CD14-positive monocyte (primary cell): ENCODE measurements at places on chromosomes 13 and 19. TPM values are rescaled to one million over a fixed set of nuclear protein-coding genes. Genes with fewer than 3 reads are reported as not detected.
A peak's percentile ranks its signal among the peaks of the same experiment; 100 is the strongest.

TEX26 gene
- not detected in 2 replicates for polyA plus RNA-seq

ZNF823 gene
- polyA plus RNA-seq: 0.48 TPM

TSKS gene
- polyA plus RNA-seq: 0.51 TPM

ZNF383 gene
- polyA plus RNA-seq: 2.8 TPM

UBE2S gene
- polyA plus RNA-seq: 38.8 and 40.9 TPM in 2 replicates

THAP8 gene
- 2.4 TPM for polyA plus RNA-seq

RFX2 gene
- 8.7 TPM for polyA plus RNA-seq

MYH14 gene
- not detected in 2 replicates for polyA plus RNA-seq

SHISA7 gene
- not detected for polyA plus RNA-seq

SHD gene
- polyA plus RNA-seq: not detected

SLAIN1 gene
- 0.43 TPM for polyA plus RNA-seq

ZNF560 gene
- not detected in 2 replicates for polyA plus RNA-seq

RPL13A gene
- 1,621 and 2,759 TPM in 2 replicates for polyA plus RNA-seq

ZGLP1 gene
- polyA plus RNA-seq: 9.4 TPM

DNA sequence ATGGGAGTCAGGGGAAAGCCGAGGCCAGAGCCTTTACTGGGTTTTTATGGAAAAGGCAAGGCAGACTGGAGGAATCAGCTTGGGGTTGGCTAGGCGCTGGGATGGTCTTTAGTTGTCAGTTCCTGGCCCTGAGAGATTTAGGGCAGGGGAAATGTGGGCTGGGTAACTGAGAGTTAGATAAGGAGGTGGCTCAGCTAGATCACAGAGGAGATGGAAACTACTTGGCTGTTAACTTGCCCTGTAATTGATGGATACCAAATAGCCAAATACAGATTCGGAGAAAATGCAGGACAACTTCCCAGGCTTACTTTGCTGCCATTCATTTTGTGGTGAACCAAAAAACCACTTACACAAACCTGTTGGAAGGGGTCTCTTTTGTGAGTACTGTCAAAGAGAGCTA is 54.0 kb downstream of the LRCH1 start:
- H3K27ac ChIP-seq: no peak overlapping the region
- H3K36me3 ChIP-seq: no peaks in the 10 kb centered on the region
- DNase-seq: no peak
- H3K4me3 ChIP-seq: peak overlapping the region; percentile 37

GRCh38 chr13:45576466-45576865 is 39.1 kb downstream of the ERICH6B start:
- H3K27me3 ChIP-seq: no peaks in the 10 kb centered on the region
- H3K36me3 ChIP-seq: no peaks in the 10 kb centered on the region
- no peaks in the 10 kb centered on the region for H3K4me1 ChIP-seq
- no peak overlapping the region for H3K4me3 ChIP-seq
- no peak for DNase-seq

GRCh38 chr19:12495002-12495802 is 10.6 kb upstream of the ZNF709 start:
- no peaks in the 10 kb centered on the region for H3K36me3 ChIP-seq
- H3K4me1 ChIP-seq: peaks cover 10% of the 10 kb centered on the region
- peak; percentile 83 for DNase-seq
- H3K27me3 ChIP-seq: peaks cover 3% of the 10 kb centered on the region
- peak overlapping the region; percentile 44 for H3K4me3 ChIP-seq

- peaks cover 13% of the 10 kb centered on the region for H3K27me3 ChIP-seq
- H3K4me1 ChIP-seq: no peaks in the 10 kb centered on the region
- DNase-seq: no peak
- no peak overlapping the region for H3K27ac ChIP-seq
These were observed 29.2 kb downstream of the SHANK1 start for GRCh38 chr19:50690439-50690838.

DNA sequence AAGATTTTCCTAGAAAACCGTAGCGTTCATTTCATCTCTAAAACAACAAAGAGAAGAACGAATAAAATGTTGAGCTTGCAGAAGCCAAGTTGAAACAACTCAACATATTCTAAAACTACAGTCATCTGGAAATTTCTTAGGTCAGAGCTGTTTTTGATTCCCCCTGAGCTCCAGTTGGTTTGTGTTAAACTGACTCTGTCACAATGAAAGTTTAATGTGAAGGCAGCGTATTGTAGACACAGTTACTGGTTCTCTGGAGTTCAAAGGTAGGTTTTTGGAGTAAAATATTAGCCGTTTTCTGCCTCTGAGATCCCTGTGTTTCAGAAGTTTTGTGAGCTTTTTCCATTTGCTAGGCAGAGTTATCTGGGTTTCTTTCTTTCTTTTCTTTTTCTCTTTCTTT is 2.2 kb downstream of the ARHGEF7 start:
- no peaks in the 10 kb centered on the region for H3K36me3 ChIP-seq
- no peak overlapping the region for H3K27ac ChIP-seq
- no peak overlapping the region for H3K4me3 ChIP-seq
- DNase-seq: no peak
- H3K4me1 ChIP-seq: peaks cover 3% of the 10 kb centered on the region

DNA sequence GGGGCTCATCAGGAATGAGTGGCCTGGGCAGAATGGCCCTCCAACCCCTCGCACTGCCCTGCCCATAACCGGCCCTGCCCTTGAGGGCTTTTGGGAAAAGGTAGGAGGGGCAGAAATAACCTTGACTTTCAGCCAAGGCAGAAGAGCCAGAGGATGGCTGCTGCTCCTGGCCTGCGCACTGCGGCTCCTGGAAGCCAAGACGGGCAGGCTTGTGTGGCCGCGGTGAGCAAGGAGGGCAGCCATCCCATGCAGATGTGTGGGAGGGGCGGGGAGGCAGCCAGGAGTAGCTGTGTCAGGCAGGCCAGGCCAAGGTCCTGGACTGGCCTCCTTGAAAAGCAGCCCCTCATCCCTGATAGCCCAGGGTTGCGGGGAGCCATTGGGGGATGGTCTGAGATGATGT is 57.6 kb upstream of the URI1 start:
- no peak for DNase-seq
- H3K36me3 ChIP-seq: no peaks in the 10 kb centered on the region
- H3K4me1 ChIP-seq: peaks cover 8% of the 10 kb centered on the region
- no peaks in the 10 kb centered on the region for H3K27me3 ChIP-seq
- no peak overlapping the region for H3K27ac ChIP-seq

DNA sequence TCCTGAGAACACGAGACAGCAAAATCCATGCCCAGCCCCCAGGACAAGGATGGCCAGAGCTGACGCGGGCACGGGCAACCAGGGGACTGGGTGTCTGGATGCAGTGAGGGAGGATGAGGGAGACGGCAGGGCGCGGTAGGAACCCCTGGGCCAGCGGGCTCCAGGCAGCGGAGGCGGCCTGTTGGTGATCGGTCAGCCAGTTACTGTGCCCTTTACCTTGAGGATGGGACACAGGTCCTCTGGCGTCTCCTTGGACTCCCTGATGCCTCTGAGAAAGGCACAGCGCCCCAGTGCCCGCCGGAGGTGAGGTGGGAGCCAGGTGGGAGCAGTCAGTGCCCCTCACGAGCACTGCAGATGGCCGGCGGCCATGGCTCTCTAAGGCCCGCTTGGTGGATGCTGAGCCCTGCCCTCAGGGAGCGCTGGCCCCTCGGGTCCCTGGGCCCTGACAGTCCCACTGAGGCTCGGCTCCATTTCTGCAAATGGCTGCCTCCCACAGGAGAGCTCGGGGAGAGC is 31.2 kb downstream of the C13orf46 start:
- DNase-seq: no peak
- no peaks in the 10 kb centered on the region for H3K36me3 ChIP-seq
- no peak overlapping the region for H3K27ac ChIP-seq
- H3K4me3 ChIP-seq: no peak overlapping the region
- peaks cover 4% of the 10 kb centered on the region for H3K27me3 ChIP-seq

GRCh38 chr13:110592665-110593064 is 22.7 kb upstream of the NAXD start:
- no peak for DNase-seq
- H3K36me3 ChIP-seq: no peaks in the 10 kb centered on the region
- H3K4me1 ChIP-seq: no peaks in the 10 kb centered on the region
- H3K4me3 ChIP-seq: no peak overlapping the region
- H3K27me3 ChIP-seq: no peaks in the 10 kb centered on the region
- no peak overlapping the region for H3K27ac ChIP-seq

DNA sequence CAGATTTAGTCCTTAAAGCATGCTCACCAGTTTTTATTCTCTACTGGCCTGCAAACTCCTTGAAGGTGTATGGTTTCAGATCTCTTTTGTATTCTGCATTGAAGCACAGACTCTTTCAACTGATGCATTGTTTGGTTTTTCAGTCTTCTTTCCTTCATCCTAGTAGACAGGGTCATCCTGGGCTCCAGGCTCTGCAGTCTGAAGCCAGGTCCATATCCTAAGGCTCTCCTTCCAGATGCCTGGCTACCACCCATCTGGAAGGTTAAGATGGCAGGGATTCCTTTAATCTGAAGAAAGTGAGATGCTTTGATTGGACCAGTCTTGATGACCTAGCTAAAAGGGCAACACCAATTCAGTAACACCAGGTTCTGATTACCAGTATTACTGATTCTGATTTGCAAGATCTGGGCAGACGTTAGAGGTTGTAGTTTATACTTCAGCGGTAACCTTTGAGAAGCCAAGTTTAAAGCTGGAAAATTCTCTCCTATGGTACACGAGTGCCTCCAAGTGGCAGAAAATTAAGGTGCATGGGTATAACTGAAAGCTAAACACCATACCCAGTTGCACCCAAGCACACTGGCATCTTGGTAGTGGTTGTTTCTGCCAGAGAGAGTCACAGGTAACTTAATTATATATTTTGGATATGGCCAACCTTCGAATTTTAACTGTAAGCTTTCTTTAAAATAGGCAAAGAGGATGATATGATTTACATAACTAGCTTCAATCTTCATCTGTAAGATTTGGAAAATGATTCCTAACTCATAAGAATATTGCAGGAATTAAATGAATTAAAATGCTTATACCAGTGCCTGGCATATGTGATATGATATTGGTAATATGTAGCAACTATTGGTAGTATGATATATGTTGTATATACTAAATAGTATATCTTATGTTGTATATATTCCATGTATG is 1651.9 kb upstream of the MIR17HG start:
- no peaks in the 10 kb centered on the region for H3K4me1 ChIP-seq
- no peaks in the 10 kb centered on the region for H3K36me3 ChIP-seq
- DNase-seq: no peak

- H3K27ac ChIP-seq: peak within 1 kb of the TSS; percentile 71
- H3K36me3 ChIP-seq: peaks cover 31% of the 10 kb centered on the region
- H3K27me3 ChIP-seq: no peaks in the 10 kb centered on the region
- peak; percentile 99 for DNase-seq
- peaks cover 11% of the 10 kb centered on the region for H3K4me1 ChIP-seq
These were observed at the start of gene PIN1 for GRCh38 chr19:9834726-9835506. Gene PIN1, plus strand, starts transcription at chr19:9835318. Its CDS starts 27 bp downstream, at chr19:9835345.

GRCh38 chr19:3365093-3365835 is 1.1 kb upstream of the NFIC start:
- H3K4me3 ChIP-seq: peak overlapping the region; percentile 82
- H3K36me3 ChIP-seq: no peaks in the 10 kb centered on the region
- no peak for DNase-seq
- H3K27ac ChIP-seq: peak overlapping the region; percentile 78

DNA sequence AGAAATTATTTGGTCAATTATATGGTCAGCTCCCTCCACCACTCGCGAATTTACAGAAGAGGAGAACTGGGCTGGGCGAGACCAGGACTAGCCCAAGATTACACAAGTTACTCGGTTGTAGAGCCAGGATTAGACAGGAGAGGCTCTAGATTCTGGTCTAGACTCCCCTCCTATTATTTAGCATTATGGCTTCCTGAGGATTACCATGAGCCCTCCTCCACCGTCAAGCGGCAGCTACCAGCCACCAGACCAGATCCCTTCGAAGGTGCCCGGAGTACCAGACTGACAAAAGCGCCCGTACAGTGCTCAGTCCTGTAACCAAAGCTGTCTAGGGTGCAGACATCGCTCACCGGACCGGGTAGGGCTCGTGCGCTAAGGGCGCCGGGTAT is 497 bp upstream of the MLNR start:
- H3K36me3 ChIP-seq: no peaks in the 10 kb centered on the region
- H3K27ac ChIP-seq: no peak overlapping the region
- peaks cover 39% of the 10 kb centered on the region for H3K4me1 ChIP-seq

DNA sequence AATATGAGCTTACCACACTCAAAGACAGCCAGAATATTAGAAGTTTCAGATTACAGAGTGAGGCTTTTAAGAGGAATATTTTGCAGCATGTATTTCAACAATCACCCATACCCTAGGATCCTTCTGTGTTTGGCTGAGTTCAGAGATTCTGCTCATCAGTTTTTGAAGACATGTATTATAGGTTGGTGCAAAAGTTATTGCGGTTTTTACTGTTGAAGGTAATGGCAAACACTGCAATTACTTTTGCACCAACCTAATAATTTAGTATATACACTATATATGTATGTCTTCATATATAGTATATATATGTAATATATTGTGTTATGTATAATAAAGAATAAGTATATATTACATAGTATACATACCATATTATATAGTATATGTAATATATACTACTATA is 435.1 kb downstream of the IRS2 start:
- H3K27ac ChIP-seq: no peak overlapping the region
- H3K4me3 ChIP-seq: no peak overlapping the region
- DNase-seq: no peak
- H3K36me3 ChIP-seq: no peaks in the 10 kb centered on the region
- H3K4me1 ChIP-seq: no peaks in the 10 kb centered on the region

DNA sequence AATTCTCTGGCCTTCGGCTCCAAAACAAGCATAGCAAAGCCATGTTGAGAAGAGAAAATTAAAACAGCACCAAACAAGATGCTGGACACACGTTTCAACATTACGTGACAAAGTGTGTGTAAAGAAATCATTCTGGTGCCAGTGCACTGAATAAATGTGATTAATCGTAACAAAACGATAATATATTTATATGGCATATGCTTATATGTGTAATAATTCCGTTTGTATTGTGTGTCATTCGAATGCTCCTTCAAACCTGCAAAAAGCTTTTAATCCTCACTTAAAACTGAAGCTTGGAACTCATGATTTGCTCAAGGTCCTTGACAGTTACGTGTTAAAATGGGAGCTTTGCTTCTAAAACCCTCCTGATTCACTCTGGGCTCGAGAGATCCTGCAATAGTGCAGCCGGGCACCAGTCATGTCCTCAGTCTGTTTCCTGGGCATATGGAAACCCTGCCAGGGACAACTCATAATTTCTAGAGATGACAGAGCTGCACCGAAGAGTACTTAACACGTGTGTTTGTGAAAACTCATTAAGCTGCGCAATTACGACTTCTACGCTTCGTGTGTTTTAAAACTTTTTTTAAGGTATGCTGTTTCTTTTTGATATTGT is 731 bp upstream of the AKAP8L start:
- no peak overlapping the region for H3K27ac ChIP-seq
- H3K4me1 ChIP-seq: peaks cover 26% of the 10 kb centered on the region
- peaks cover 41% of the 10 kb centered on the region for H3K36me3 ChIP-seq
- no peaks in the 10 kb centered on the region for H3K27me3 ChIP-seq
- peak overlapping the region; percentile 13 for H3K4me3 ChIP-seq
- no peak for DNase-seq
